ENCODE measurements at places on chromosomes 2 and 18.

DNA sequence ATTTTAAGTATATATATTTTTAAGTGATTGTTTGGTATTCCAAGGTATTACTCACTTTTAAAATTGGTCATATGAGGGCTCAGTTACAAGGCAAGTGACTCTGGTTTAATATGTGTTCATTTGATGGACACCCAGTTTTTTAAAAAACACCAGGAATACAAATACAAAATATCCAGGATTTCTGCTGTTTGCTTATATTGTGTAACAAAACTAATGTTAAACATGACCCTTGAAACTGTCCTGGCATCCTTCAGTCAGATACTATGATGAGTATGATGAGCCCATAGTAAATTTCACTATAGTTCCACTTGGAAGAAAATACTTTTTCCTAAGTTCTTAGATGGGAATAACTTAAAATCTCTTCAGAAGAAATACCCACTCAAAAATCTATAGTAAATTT, 11.4 kb upstream of the ONECUT2 start:
- DNase-seq, result no peak

- no peak for DNase-seq
Observed at GRCh38 chr2:129575880-129576279, 403.6 kb upstream of the RAB6C start.

GRCh38 chr2:73059106-73059505, 12.4 kb downstream of the SFXN5 start:
- DNase-seq, result peak; percentile 63

DNA sequence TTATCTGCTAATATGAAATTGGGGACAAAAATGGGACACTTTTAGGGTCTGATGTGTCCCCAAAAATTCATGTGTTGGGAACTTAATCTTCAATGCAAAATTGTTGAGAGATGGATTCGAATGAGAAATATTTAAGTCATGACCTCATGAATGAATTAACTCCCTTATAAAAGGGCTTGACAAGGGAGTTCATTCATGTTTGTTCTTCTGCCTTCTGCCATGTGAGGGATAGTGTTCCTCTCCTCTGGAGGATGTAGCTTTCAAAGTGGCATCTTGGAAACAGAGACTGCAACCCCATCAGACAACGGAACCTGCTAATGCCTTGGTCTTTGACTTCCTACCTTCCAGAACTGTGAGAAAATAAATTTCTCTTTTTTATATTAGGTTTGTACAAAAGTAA, 89.2 kb upstream of the LINC00305 start:
- no peak for DNase-seq

DNA sequence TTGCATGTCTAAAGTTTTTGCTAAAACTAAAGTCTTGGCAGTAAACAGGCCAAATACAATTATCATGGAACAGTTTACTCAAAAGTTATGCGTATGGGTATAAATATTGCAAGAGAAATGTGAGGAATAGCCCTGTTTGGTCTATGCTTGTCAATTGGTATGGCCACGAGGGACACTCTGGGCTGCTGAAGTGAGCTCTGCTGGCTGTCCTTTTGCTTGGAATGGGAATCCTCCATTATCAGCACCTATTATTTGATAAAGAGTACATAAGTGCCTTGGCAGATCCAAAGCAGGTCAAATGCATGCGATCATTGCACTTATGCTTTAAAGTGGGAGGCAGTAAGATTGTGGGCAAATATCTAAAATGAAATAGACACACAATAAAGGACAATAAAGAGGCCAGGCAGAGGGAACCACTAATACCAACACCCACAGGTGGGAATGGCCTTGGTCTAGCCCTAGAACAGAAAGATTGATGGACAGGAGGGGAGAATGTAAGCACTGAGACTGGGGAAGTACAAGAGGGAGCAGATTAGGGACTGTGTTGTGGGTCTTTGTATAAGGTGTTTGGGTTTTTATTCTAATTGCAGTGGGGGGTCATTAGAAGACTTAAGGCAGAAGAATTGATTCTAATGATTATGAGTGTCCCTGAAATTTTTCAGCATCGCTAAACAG, 60.0 kb upstream of the NOSTRIN start:
- DNase-seq, result no peak

DNA sequence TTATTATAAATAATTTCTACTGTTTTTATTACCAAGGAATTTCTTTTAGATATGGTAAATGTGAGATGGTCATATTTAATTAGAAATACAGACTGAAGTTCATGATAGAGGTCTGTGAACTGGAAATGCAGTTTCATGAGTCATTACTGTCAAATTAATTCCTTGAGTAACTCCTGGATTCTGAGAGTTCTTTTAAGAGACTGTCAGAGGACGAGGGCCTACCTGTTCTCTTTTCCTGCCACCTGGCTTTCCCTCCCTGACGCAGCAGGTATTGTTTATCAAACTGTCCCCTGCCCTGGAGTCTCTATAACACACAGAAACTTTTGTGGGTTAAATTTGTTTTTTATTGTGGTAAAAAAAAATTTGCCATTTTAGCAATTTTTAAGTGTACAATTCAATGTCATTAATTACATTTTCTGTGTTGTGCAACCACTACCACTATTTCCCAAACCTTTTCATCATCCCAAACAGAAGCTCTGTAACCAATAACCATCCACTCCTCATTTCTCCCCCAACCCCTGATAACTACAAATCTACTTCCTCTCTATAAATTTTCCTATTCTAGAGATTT, 142.6 kb downstream of the DIS3L2 start:
- no peak for DNase-seq

DNA sequence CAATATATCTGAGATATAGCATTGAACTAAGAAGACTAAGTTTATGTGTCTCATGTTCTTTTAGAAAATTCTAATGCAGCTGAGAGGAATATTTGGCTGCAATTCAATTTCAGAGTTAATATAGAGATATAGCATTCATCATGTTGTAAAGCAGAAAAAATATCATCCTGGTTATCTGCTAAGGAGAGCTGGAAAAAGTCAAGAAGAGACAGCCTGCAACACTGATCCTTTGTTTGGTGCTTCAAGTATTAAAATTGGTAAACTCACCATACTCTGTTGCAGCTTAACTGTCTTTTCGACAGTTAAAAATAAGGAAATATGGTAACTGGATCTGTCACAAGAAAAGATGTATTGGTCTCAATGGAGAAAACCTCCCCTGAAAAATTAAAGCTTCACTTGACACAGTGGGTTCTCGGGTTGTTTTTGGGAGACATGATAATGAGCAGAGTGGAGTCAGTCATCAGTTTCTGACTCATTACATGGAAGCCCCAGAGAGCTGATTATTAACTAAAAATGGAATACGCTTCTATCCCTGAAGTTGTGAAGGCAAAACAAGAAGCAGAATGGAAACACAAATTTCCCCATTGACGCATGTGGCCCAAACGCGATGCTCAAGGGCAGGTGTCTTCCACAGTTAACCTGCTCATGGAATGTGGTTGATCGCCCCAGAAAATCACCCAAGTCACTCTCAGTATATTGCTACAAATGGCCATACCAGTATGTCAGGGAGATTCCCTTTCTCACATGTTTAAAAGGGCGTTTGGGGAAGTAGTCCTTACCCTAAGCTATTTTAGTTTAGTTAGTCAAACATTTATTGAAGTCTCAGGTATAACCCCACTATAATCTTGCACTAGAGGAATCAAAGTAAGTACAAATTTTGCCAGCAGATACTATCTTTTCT, 8.2 kb downstream of the BCL2 start:
- DNase-seq, result no peak

- DNase-seq, result no peak
Observed at GRCh38 chr2:45344071-45344470, 267.0 kb downstream of the SRBD1 start.

- DNase-seq, result no peak
Observed at GRCh38 chr2:11681722-11682589, 12.0 kb upstream of the NTSR2 start.

- DNase-seq, result no peak
Observed at GRCh38 chr2:26723991-26724750, 31.6 kb downstream of the KCNK3 start.

DNA sequence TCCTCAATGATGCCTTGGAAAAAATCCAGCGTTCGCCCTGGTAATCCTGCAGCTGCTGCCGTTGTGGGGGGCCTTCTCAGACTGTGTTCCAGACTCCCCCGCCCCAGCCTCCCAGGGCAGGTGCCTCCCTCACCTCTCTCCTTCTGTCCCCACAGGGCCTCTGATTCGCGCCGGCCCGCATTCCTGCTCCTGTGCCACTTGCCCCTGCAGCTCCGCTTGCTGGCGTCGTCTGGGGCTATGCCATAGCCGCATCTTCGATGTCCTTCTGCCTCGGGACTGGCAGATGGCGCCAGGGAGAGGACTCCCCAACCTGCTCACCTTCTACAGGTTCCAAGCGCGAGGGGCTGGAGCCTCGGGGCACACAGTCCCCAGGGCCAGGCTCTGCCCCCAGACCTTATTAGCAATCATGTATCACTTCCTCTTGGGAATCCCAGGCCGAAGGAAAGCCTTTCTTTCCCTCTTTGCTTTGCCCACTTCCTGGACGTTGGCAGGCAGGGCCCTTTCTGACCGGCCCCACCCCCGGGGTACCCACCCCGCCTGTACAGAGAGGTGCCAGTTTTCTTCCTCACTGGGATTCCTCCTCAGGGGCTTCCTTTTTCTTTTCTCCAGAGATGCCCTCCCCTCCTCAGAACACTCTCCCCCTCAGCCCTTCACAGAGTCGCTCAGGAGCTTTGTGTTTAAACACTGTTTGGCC, 4.4 kb downstream of the SPATA3 start:
- DNase-seq, result no peak

- DNase-seq, result no peak
Observed at GRCh38 chr2:191666732-191667131, 11.2 kb upstream of the NABP1 start.

GRCh38 chr2:64260817-64261216, 116.6 kb upstream of the PELI1 start:
- DNase-seq, result peak; percentile 42

DNA sequence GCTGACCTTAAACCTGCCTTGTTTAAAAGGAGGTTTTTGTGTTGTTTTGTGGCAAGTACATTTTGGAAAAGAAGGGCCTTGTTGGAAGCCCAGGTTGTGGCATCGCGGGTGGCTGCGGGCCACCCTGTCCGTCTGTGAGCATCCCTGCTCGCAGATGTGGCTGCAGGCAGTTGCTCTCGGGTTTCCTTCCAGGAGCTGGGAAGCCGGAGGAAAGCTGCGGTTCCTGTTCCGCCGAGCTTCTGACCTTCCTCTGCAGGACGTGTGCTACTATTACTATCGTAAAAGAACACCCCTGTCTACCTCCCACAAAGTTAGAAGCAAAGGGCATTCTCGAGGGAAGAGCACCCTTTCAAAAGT, 766 bp downstream of the MFF start:
- peak; percentile 19 for DNase-seq

GRCh38 chr2:74028741-74029140, 44.0 kb downstream of the TET3 start:
- no peak for DNase-seq

- DNase-seq, result no peak
Observed at GRCh38 chr2:223214394-223215253, 162.6 kb downstream of the KCNE4 start.

- no peak for DNase-seq
Observed at GRCh38 chr2:4693266-4693665, 989.9 kb downstream of the DCDC2C start.

DNA sequence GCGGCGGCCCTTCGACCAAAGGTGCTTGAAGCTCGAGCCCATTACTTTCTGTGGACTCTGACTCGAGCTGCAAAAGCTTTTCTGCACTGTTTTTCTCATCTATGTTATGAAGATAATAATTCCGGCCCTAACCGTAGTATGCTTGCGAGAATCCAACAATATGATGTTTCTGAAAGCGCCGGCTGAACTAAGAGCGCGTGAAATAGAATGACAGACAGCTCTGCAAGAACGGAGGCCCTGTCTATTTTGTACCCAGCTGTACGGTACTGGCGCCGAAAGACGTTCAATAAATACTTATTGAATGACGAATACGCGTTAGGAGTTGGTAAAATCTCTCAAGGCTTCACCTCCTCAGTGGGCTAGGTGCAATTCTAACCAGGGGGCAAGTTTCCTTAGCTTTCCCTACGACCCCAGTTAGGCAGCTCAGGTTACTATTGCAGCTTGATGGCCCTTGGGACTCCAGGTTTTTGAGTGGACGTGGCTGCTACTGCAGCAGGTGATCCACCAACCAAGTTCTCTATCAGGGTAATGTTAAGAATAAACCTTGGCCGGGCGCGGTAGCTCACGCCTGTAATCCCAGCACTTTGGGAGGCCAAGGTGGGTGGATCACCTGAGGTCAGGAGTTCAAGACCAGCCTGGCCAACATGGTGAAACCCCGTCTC, 570 bp downstream of the SCRN3 start:
- no peak for DNase-seq

DNA sequence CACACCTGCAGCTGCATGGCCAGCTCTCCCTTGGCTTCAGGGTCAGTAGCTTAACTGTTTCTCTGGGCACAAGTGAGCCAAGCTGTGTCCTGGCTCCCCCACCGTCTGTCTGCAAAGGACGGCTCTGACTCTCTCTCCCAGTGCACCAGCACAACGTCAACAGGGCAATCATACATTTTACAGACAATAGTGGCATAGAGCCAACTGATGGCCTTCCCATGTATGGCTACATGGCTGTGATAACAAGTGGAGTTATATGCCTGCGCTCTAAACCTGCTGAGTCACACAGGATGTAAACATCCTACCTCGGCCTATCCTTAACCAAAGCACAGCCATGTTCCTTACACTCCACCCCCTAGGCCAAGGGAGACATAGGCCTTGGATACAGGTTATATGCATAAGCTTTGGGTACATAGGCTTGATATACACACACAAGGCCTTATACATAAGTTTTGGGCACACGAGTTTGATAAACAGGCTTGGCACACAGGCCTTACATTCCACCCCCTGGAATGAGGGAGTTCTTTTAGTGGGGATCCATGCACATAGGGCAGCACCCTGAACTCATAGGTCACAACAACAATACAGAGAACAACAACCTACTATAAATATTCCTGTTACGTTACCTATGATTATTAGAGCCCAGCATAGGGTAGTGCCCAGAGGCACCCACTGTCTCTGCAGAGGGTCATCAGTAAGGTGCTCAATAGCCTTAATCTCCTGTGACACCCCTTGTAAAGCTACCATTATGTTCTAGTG, 17.7 kb downstream of the PHOSPHO2 start:
- no peak for DNase-seq

Data from hippocampal formation (tissue), 2 donors.